ENCODE measurements at places on chromosomes 2 and 18. TPM values are rescaled to one million over a fixed set of nuclear protein-coding genes. Genes with fewer than 3 reads are reported as not detected.

- no peak for DNase-seq
Observed at GRCh38 chr2:235928751-235929370, 239.3 kb downstream of the GBX2 start.

DNA sequence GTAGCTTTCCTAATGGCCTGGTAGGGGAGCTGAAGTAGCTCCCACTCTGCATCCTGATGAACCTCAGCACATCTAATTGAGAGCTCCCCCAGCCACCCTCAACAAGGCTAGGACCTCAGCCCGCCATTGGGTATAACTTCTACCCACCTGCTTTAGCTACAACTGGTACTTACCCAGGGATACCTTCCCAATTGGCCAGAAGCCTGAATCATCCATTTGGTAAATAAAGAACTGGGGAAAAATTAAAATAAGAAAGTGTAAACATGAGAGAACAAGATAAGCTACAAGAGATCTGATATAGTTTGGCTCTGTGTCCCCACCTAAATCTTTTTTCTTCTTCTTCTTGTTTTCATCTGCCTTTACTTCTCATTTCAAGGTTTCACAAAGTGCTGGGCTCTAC is 372.0 kb downstream of the CMPK2 start:
- DNase-seq = no peak

- no peak for DNase-seq
Observed at GRCh38 chr2:54881759-54882158, 158.3 kb downstream of the EML6 start.

DNA sequence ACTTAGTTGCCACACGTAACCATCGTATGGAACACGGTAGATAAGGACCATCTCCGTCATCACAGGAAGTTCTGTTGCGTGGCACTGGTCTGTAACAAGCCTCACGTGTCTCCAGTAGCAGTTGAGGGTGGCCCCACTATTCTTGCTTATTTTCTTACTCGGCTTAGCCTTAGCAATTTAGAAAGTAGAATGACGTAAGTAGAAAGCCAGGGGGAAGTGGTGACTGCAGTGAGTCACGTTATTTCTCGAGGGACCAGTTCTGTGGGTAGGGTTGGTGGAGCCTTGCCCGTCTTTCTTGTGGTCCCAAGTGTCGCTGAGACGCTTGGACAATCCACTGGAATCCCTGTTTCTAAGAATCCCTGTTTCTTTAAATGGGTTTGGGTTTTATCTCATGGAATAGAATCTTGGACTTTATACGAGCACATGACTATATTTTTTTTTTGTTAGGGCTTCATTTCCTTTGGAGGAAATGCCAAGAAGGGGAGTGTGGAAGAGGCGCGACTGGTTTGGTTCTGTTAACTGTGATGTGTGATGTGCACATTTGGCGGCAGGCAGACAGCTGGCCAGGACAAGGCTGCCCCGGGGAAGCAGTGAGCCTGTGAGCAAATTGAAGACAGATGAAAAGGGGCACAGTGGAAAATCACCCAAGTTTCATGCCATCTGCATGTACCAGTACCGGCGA is 96.2 kb downstream of the CABLES1 start:
- peak; percentile 65 for DNase-seq

DNA sequence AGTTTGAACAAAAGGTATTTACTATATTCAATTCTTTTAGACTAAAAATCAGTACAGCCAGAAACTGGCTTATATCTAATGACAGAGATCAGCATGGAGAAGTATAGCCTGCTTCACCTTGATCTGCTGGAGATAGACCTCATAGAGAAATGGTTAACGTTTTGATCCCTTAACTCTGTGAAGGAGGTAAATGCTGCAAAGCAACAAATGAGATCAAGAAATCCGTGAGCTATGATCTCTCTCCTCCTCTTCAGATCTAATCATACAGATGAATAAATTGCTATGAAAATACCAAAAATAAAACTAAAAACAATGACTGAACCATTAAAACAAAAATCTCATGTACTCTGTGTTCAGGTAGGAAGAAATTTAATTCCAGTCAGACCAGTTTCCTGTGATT is 42.8 kb downstream of the KLHL14 start:
- DNase-seq = no peak

DNA sequence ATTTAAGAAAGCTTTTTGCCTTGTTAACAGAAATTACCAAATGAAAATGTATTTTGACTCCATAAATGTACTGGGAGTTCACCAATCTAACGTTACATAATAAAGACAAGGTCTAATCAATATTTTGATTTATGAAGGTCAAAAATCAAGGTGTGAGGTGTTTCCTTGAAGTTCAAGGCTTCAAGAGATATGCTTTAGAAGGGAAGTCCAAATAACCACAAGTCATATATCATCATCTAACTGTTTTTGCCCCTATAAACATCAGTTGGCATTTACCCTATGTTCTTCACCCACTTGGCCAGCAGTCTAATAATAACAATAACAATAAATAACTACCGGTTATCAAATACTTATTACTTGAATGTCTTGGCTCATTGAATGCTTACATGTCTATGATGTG is 196.1 kb upstream of the ID2 start:
- no peak for DNase-seq

GRCh38 chr2:9573840-9574239 is 18.2 kb upstream of the ADAM17 start:
- no peak for DNase-seq

DNA sequence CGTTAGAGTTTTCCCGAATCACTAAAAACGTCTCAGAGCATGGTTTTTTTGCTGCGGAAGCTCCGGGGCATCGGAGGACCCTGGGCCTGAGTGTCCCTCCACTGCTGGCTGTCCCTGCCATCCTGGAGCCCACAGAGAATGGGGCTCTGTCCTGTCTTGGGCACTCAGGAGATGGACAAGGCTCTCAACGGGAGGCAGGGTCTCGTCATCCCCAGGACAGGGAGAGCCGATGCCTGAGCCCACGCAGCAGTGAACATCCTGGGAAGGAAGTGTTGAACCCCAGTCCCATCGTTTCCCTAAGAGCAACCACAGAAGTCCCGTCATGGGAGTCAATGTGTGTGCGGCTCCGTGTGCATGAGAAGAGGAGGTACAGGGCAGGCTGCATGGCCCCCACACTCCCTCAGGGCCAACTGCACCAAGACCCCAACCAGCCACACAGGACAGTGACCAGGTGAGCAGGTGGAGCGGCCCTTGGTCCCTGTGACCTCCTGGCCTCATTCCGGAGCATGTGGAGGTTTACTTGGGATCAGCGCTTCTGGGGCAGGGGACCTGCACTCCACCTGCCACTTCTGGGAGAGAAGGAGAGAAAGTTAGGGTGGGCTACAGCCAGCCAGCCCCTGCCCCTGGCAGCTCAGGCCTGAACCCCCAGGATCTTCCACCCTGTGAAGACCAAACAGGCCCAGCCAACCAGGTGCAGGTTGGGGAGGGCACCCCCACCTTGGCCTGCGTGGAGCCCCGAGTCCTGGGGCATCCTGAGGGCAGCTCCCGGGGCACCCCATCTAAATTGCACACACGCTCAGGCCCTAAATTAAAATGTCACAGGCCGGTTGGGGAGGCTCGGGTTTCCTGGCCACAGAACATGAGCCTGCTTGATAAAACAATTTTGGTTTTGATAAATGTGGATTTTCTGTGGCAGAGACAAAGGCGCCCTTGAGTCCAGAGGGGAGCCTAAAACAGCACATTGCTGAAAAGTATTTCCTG is 3.1 kb upstream of the SNED1 start:
- no peak for DNase-seq

DNA sequence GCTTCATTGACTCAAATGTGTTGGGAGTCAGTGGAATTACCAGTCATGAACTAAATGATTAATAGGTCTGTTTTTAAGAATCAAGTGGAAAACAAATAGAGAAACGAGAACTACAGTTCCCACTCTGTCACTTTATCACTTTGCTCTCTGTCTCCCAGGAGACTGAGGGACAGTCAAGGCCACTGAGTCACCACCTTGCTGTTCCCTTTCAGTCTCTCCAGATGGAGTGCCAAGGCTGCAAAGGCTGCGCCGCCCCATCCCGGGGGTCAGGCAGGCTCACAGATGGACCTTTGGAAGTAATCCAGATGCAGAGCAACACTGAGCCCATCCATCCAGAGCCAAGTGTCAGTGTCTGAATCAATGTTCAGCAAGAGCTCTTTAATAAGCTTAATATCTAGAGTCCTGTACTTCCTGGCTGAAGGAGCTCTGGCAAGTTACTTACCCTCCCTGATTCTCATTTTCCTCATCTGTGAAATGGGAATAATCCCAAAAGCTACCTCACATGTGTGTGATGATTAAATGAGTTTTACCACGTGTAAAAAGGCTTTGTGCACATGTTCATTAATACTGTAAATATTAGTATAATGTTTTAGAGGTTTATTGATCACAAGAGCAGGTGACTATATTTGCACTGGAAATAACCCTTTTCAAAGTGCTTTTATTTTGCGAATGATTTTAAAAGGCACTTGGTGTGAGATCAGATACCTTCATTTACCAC is 43.0 kb upstream of the EFEMP1 start:
- no peak for DNase-seq

SPEG gene
- 32.8 TPM for polyA plus RNA-seq

OSR1 gene
- polyA plus RNA-seq = 14.0 TPM

CERKL gene
- polyA plus RNA-seq = 0.09 TPM

POU3F3 gene
- polyA plus RNA-seq = not detected
